ENCODE measurements at places on chromosomes 1 and 21.

GRCh38 chr1:112704391-112704933 is 2.5 kb downstream of the RHOC start:
- DNase-seq: no peak

DNA sequence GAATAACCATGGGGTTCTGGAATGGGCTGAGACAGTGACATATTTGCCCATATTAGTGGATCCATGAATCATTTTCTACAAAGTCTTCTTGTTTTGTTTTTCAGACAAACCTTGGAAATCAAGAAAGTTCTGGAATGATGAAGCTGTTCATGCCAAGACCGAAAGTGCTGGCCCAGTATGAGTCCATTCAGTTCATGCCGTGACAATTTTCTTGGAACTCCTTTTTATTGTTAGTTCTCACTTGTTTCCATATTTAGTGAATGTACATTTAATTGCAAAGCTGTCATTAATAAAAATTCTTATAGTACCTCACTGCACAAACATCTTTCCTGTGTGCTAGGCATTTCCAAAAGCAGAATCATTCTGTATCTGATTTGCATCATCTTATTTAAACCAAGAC is 100.6 kb upstream of the KCNJ15 start:
- DNase-seq: no peak

- no peak for DNase-seq
Observed at GRCh38 chr1:63873751-63874150, 99.9 kb downstream of the ROR1 start.

GRCh38 chr1:36400514-36400824 is 2.8 kb upstream of the LSM10 start:
- no peak for DNase-seq

GRCh38 chr21:36627242-36627641 is 71.7 kb upstream of the SIM2 start:
- no peak for DNase-seq

DNA sequence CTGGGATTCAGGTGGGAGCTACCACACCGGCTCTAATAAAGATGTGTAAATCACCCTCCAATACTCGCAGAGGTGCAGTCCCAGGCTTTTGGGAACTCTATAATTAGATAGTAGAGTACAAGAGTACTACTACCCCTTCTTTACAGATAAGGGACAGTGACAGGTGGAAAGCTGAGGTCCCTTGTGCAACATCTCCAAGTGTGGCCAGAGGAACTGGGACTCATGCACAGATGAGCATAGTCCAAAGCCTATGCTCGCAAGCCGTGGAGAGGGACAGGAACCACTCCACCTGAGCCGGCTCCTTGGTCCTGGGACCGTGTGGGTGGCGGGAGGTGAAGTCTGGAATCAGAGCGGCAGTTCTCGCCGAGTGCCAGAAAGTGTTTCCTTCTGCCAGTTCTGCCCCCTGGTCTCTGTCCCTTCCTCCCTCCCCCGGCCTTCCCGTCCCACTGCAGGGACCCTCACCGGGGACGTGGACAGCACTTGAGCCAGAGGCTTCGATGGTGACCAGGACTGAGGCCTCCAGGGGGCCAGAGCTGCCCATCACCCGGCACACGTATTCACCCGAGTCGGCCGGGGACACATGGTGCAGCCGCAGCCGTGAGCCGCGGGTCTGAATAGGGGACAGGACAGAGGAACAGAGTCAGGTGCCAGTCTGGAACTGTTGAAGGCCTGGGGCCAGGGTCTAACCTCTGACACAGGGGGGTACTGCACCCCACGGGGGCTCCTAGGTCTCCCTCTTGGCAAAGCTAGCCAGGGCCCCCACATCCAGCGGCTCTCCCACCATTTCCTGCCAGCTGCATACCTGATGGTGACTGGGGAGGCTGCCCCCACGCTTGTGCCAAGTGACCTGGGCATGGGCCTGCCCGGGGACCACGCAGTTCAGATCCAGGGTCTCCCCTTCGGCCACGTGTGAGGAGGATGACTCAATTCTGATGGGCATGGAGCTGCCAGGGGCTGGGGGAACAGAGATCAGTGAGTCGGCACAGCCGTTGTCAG is 33.9 kb downstream of the LDLRAD2 start:
- DNase-seq: no peak

GRCh38 chr21:40587736-40588346 is 259.1 kb downstream of the DSCAM start:
- DNase-seq: no peak

- DNase-seq: no peak
Observed at GRCh38 chr1:216346526-216346925, 76.7 kb downstream of the USH2A start.

- DNase-seq: no peak
Observed at GRCh38 chr1:22137004-22137720, 5.7 kb downstream of the WNT4 start.

GRCh38 chr1:28244549-28245251 is 8.8 kb downstream of the ATP5IF1 start:
- no peak for DNase-seq

GRCh38 chr1:229509576-229509975 is 1.4 kb upstream of the NUP133 start:
- no peak for DNase-seq

Measured in fibroblast of gingiva (primary cell).